ENCODE measurements at places on chromosomes 7 and 10.

DNA sequence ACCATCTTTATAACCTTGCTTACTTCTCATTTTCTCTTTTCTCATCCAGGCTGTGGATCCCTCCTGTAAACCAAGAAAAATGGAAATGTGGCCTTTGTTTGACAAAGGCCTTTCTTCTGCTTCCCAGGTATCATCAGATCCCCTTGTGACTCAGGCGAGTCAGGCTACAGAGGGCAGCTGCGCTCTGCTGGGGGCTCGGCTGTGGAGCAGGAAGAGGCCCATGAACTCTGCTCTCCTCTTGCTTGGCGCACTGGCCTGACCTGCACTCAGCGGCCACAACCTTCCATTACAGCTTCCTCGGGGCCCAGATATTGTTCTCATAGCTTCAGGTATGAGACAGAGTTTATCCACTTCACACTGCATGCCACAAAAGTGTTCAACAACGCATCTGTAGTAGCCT lies 457.6 kb upstream of the COBL start:
- DNase-seq = no peak

DNA sequence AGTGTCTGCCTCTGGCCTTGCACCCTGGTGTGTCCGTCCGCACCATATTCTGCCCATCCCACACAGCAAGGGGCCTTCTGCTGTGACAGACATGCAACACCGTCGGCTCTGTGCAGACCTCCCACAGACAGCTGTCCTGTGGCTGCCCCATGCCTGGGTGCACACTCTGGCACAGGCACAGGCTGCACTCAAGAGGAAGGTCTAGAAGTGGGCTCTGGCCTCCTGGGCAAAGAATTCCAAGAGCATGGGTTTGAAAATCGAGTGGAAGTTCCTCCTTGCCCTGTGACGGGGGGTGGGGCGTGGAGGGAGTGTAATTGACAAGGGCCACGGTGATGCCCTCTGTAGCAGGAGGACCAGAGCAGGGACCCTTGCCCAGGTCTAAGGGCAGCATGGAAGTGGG lies 4.3 kb upstream of the LOXL4 start:
- DNase-seq = no peak

DNA sequence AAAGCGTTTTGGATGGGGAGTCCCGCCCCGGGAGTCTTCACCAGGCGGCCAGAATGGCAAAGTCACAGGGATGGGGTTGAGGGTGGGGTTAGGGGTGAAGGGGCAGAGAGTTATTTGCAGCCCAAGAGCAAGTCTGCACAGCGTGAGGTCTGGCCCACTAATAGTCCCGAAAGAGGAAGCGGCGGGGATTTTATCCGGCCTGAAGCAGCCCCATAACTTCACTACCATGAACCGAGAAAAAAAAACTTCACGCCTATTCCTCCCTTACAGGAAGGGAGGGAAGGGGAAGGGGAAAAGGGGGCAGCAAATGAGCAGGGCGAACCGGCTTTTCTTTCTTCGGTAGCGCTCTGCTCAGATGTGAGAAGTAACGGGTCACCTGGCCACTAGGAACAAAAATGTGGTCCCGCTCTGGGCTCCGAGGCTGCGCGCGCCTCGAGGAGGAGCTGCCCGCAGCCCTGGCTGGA lies 712 bp downstream of the ITPRIP start:
- no peak for DNase-seq

- DNase-seq = no peak
These were observed 85.4 kb upstream of the VOPP1 start for GRCh38 chr7:55657654-55658053.

DNA sequence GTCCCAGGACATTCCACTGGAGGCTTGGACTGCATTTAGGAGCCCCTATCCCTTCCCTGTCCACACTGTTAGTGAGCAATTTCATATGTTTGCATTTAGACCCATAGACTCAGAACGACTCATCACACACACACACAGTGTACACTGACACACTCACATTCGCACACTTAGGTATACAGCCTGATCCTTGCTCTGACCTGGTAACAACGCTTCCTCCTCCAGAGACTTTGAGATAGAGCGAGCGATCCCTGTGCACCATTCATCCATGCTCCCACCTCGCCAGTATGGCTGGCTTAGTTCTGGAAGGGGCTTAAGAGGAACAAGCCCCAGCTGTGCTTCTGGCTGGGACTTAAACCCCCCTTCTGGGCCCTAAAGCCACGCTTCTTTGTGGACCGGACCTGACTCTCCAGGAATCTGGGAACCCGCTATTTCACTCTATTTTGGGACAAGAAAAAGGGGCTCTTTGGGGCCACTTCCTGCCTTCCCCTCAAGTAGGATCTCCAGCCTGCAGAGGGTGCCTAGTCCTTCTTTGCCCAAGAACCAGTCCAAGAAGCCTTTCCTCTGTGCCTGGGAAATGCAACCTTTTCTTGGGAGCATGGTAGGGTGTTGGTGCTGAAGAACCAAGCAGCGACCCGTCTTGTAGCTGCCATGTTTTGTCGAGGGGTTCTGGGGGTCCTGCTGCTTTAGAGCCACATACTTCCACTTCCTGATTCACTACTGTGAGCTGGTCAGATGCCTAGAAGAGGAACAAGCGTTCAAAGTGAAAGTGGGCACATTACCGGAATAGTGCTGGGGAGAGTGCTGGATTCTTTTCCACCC lies 1.1 kb upstream of the HOXA13 start:
- no peak for DNase-seq

DNA sequence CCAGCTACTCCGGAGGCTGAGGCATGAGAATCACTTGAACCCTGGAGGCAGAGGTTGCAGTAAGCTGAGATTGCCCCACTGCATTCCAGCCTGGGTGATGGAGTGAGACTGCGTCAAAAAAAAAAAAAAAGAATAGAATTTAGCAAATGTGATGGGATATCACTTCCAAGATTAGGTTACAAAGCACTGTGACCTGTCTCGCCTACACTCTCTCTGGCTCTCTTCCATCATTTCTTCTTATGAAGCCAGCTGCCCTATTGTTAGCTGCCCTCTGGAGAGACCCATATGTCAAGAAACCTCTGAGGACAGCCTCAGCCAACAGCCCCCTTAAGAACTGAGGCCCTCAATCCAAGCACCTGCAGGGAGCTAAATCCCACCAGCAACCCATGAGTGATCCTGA lies 28.2 kb downstream of the ARHGAP21 start:
- no peak for DNase-seq

DNA sequence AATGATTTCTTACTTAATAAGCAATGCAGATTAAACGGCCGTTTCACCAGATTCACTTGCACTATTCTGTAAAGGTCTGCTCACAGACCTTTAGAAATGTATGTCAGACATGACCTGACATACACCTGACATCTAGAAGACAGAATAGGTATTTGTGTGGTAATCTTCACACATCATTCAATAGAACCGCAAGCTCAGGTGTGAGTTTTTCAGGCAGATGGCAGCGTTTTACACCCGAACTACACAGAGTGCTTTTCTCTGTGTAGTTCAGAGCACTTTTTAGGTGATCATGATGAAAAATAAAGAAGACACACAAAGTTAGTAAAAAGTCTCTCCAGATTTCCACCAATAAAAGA lies 63.2 kb downstream of the PRKCQ start:
- DNase-seq = no peak

DNA sequence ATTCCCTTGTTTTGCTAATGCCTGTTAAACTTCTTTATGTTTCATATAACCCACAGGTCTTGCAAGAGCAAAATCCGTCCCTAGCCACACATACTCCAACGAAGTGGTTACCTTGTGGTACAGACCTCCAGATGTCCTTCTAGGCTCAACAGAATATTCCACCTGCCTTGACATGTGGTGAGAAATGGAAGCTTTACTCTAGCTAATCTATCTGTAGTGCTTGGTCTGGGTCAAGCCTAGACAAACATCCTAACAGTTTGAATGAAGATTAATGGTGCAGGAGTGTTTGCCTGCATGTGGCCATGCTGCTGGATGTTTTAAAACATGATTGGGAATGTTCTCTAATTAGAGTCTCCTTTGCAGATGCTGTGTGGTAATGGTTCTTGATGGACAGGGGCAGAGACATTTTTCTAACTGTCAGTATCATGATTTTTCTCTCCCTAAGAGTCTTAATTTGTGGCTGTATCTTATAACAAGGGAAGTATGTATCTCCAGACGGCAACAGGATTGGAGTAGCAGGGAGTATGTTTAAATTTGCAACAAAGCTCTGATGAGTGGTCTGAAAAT lies 308.5 kb upstream of the FZD1 start:
- no peak for DNase-seq

DNA sequence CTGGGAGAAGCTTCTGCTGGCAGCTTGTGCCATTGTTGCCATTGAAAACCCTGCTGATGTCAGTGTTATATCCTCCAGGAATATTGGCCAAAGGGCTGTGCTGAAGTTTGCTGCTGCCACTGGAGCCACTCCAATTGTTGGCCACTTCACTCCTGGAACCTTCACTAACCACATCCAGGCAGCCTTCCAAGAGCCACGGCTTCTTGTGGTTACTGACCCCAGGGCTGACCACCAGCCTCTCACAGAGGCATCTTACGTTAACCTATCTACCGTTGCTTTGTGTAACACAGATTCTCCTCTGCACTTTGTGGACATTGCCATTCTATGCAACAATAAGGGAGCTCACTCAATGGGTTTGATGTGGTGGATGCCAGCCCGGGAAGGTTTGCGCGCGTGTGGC lies 220.7 kb downstream of the ADK start:
- DNase-seq = no peak

DNA sequence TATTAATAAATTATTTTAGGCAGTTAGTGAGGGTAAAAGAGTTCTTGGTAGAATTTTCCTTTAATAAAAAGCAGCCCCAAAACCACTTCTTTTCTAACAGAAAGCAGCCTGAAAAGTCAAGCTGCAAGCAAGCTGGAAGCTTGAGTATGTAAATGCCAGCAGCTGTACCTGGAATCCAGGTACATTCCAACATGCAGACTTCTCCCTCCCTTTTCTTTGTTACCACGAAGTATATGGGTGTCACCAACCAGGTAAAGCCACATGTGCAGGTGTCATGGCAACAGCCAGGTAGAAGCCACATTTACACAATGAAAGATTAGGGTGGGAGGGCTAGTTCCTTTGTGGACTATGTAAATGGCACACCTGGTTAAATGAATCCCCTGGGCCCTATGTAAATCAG lies 114.6 kb downstream of the EPC1 start:
- no peak for DNase-seq

GRCh38 chr7:129952086-129952652 lies 591 bp downstream of the UBE2H start:
- no peak for DNase-seq

GRCh38 chr10:101135141-101136006 lies 4.3 kb downstream of the TLX1 start:
- no peak for DNase-seq

DNA sequence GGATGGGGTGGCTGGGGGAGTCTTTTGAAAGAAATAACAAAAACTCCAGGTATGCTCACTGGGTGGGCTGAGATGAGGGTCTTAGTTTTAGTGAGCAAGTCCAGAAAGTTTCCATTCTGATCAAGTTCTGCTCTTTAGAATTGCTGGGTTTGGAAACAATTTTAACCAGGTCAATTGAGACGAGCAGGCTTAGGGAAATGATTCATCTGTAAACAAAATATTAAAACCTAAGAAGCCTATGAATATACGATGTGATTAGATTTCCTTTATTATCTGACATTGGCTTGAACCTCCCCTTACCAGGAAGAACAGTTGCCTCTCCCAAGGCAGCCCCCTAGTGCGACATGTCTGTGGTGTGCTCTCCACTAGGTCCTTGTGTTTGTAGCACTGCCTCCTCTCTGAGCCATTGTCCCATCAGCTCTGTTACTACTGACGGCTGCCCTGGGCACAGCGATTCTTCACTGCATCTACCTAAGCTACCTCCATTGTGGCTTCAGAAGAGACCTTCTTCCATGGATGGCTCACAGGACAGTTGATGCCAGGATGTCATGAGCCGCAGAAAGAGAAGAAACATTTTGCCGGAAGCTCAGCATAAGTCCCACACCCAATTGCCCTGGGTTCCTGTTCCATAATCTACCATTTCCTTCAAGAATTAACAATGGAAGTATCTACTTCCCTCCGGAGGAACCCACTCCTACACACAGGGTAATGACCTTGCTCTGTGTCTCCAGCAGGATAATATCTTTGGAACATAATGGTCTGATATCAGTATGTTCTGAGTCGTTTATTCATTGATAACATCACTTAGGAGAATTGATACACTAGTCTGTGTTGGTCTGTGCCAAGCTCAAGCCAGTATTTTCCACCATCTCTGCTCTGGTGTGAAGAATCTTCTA lies 95.1 kb upstream of the ITGB1 start:
- no peak for DNase-seq
